ENCODE measurements at places on chromosomes 16 and 17.

- no peak for DNase-seq
Measured at GRCh38 chr17:6521586-6521985, 34.8 kb downstream of the PITPNM3 start.

DNA sequence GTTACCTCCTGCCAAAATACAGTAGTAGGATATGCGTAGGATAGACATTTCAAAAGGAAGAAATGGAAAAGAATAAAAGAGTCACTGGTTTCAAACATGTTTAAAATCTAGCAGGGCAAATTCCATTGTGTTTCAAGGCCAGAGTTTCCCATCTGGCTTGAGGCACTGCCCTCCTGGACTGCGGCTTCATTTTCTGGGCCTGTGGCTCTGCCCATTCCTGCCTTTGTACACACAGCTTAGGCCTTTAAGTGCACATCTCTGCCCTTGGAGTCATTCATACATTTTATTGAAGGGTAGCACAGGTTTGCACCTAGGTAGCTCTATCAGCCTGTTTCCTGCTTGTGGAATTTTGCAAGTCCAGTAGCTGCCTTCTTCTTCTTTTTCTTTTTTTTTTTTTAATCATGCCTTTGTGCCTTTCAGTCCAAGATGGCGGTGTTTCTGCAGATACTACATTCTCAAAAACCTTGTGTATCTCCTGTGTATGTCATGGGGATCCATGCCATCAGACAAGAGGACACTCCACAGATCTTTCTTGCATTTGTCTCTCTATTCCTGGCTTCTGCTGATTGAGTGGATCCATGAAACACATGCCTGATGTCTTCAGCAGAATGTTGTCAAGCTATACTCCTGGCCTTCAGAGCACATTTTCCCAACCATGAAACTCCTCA, 282.9 kb downstream of the BCAS3 start:
- DNase-seq: no peak

GRCh38 chr16:89175280-89176146, 4.0 kb downstream of the CDH15 start:
- DNase-seq: no peak

GRCh38 chr16:17365591-17366298, 105.0 kb downstream of the XYLT1 start:
- no peak for DNase-seq

DNA sequence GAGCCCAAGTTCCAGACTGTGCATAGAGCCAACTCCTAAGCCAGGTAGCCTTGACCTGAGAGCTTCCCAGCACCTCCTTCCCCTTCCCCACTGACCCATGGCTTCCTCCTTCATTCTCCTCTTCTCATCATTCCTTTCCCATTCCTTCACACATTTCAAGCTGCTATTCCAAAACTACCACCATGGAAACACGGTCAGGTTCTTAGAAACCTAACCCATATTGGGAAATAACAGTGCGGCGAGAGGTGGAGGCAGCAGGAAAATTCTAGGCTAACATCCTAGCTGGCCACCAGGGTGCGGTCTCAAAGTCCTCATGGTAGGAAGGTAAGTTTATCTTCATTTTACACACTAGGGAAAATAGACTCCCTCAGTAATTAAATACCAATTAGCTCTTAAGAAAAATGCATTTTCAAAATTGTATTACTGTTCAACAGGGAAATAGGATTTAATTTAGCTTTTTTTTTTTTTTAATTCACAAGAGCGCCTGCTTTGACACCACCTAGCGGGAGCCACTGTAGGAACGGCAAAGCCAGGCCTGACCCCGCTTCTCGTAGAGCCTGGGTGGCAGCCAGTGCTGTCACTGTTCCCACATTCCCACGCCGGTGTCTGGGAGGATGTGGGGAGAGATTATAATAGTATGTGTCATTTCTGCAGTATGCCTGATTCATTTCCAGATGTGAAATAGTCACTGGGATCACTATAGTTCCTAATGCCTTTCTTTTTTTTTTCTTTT, 14.0 kb upstream of the SPHK1 start:
- DNase-seq: no peak

GRCh38 chr17:43958748-43959352, 5.1 kb upstream of the PYY start:
- DNase-seq: no peak

- DNase-seq: peak; percentile 86
Measured at GRCh38 chr16:84726079-84726668, 26.4 kb downstream of the USP10 start.

- DNase-seq: no peak
Measured at GRCh38 chr16:18839555-18839954, 38.2 kb upstream of the ARL6IP1 start.

DNA sequence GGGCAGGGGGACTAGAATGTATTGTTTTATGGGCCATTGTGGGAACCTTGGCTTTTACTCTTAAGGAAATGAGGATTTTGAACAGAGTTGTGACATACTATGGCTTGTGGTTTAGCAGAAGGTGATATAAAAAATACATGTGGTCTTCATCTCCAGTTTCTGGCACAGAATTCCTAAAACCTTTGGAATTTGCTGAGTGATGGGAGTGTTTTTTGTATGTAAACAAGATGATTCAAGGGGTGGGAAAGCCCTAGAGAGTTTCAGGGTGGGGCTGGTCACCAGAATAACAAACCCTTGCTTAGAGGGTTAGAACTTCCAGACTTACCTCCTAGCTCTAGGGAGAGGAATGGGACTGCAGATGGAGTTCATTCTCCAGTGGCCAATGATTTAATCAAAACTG, 316.1 kb downstream of the PHKB start:
- no peak for DNase-seq

- DNase-seq: no peak
Measured at GRCh38 chr16:50667497-50668367, 13.4 kb downstream of the SNX20 start.

DNA sequence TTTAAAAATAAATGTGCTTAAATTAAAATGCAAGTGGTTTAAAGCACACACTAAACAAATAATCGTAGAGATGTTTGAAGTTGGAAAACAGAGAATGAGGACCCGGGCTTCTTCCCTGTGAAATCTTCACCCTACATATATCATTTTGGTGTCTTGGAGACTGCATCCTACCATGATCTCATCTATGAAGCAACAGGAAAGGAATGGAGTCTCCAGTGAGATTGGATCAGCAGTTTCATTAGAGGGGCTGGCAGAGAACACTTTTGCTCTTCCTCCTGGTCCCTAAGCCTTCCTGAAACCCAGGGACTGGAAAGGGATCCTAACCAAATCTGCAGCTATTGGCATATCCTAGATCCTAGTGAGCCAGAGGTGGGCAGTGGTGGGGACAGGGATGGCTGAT, 85.0 kb downstream of the GRIN2A start:
- no peak for DNase-seq

GRCh38 chr16:66581246-66581952, 2.1 kb downstream of the CMTM2 start:
- no peak for DNase-seq

DNA sequence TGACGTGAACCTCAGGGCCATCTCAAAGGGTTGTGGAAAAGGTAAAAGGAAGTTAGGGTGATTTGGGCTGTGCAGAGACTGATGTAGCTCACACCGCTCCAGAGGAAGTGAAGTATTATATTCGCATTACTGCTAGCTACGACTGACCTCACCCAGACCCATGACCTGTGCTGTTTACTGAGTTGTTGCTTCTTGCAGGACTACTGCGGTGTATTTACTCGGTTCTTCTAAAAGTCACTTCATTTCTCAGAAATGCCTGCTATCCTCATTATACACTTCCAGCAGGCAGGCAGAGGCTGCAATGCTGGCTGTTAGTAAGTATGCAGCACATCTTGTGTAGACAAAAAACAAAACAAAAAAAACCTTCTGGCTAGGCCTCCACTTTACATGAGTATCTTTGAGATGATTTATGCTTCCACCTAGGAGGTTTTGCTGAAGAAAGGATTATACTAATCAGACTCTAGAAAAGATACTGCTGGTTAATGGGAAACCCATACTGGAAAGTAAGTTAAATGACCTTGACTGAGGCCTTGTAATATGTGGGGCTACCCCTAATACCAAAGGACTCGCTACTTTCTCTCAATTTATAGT, 76.0 kb downstream of the CREBBP start:
- DNase-seq: no peak

DNA sequence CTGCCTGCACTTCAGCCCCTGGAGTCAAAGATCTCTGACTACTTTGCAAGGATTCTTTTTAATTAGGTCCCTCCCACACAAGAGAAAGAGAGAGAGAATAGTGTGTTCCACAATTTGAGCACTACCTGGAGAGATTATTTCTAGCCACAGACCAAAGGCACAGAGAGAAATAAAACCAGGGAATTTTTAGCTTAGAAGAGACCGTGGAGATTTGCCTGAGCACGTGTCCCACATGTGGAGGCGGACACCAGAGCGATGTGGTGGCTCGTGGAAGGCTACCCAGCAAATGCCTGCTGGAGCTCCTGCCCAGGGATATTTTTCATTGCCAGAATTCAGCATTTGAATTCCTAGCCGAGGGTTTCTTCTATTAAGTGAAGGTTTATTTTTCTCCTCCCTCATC, 50.6 kb downstream of the MGAT5B start:
- no peak for DNase-seq

DNA sequence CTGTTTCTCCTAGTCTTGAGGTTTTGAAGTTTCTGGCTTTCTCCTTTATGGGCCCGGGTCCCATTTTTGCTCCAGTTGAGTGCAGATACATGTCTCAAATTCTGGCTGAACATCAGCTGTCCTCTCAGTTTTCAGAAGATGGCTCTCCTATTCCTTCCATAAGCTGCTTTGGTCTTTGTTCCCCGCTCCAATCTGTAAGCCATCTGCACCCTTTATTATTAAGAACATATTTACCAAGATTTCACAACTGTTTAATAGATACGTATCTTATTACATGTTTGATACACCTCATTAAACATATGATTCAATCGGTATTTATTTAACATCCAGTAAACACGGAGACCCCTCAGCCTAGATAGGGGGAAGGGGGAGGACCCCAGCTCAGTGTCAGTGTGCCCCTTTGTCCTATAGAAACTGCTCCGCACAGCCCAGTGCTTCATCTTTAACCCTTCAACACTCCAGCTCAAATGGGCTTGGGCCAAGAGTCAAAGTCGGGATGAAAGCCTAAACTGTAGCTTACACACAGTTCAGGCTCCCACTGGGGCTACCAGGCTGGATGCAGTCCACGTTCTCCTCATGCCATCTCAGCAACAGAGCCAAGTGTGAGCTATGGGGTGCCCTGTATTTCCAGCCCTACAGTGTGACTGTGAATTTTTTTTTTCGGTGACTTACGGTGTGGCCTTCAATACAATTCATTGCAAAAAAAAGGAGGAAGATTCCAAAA, 166.0 kb upstream of the ZFHX3 start:
- no peak for DNase-seq

DNA sequence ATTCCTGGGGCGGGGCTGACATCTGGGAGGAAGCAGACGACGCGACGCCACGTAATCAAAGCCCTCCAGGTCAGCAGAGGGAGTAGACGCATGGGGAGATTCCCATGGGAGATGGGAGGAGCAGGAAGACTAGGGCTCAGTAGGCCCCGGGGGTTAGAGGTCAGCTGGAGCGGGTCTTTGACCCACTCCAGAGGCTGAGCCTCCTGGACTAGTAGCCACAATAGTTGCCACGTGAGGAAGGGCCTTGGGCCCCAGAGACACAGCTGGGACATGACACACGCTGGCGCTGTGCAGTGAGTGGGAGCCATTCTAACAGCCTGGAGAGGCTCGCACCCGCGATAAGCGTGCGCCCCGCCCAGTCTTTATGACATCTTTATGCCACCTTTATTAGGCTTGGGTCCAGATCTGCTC, 95.7 kb upstream of the AMZ2 start:
- DNase-seq: no peak

GRCh38 chr17:63311416-63311937, 134.6 kb downstream of the CYB561 start:
- no peak for DNase-seq

DNA sequence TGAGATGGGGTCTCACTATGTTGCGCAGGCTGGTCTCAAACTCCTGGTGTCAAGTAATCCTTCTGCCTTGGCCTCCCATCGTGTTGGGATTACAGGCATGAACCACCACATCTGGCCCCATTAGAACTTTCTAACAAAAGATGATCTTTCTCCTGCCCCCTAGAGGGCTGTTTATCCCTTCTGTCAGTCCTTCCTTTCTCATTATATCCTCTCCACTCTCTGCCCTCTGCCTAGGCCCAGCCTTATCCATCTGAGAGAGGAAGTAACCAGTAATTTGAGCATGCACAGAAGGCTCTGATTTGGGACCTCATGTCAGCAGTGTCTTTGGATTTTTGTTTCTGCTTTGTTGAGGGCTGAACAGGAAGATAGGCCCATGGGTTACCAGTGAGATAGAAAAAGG, 4.4 kb upstream of the DHX40 start:
- DNase-seq: no peak

DNA sequence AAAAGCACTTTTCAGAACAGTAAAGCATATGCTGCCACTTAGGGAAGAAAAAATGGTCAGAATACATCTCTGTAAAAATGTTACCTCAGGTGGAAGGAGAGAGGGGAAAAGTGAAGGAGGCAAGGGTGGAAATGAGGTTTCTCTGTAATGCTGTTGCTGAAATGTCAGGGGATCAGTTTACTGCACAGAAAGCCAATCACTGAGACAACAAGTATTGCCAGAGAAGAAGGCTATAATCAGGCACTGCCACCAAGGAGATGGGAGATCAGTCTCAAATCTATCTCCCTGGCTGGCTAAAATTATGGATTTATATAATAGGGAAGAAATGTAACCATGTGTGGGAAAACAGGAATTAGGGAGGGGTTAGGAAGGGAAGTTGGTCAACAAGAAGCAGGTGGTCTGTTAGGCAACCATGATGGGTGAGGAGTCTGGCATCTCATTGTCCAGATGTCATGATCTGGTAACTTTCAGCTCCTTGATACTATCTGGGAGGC, 27.7 kb upstream of the GUCY2D start:
- DNase-seq: no peak

DNA sequence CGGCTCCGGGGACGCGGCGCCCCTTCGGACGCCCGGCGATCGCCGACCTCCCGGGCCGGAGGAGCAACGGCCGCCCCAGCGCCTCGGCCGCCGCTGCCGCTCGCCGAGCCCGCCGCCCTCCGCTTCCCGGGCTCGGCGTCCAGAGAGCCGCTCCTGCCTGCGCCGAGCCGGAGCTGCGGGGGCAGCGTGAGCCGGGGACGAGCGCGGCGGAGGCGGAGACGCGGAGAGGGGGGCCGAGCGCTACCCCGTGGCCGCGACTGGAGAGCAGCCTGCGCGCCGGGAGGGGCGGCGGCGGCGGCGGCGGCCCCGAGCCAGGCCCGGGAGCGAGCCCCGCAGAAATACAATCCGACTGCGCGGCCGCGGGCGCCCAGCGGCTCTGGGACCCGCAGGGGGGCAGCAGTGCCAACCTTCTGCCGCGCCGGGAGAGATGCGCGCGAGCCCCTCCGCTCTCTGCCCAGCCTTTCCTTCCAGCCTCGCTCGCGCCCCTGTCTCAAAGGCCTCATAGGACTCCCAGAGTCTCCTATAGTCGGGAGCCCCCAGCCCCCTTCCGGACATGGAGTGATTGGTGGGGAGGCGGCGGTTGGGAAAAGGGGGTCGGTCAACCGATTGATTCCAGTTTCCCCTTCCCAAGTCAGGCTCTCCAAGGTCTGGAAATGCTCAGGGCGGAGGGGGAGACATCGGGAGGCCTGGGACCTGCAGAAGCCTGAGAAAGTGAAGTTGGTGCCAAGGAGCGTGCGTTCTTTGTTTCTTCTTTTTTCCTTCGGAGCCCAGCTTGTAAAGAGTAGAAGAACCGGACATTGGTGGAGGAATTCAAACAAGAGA, 1.0 kb upstream of the SDK2 start:
- DNase-seq: peak; percentile 62

- DNase-seq: no peak
Measured at GRCh38 chr16:28068976-28069375, 5.5 kb upstream of the GSG1L start.
